ENCODE measurements at places on chromosomes 6 and 20.

DNA sequence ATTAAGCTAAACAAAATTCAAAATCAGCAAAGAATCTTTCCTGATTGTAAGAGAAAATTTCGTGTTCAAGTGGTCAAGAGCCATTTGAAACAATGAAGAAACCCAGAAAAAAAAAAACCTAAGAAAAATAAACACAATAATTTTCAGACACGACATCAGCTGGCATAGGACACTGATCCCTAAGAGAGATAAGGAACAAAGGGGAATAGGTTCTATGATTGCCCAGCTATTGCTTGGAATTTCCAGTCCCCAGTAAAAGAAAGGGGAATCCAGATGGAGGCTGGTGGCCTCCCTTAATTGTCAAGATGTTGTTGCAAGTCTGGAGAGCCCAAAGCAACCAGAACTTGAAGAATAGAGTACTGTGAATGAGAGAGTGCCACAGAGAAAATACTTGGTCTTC, 48.5 kb downstream of the COL12A1 start:
- DNase-seq = no peak

DNA sequence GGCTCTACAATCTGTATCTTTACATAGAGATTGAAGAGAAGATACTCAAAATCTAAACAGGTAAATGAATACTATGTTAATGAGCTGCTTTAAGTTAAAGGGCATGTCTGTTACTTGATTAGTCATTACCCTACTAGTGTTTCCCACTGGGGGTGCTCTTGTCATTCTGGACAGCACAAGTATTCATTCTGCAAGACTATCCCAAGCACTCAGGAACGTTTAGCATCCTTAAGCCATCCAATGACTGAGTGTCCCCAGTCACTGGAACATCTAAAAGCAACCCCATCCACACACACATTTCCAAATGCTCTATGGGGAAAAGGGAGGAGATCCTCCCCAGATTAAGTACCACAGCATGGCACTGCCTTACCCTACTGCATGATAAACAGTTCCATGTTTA, 25.7 kb downstream of the EZR start:
- DNase-seq = peak; percentile 44

- DNase-seq = peak; percentile 99
These were observed at the start of gene TJAP1 for GRCh38 chr6:43477235-43478007. TSS of gene TJAP1 (plus strand) at chr6:43477570. CDS start at chr6:43499002, 21,432 bp downstream.

DNA sequence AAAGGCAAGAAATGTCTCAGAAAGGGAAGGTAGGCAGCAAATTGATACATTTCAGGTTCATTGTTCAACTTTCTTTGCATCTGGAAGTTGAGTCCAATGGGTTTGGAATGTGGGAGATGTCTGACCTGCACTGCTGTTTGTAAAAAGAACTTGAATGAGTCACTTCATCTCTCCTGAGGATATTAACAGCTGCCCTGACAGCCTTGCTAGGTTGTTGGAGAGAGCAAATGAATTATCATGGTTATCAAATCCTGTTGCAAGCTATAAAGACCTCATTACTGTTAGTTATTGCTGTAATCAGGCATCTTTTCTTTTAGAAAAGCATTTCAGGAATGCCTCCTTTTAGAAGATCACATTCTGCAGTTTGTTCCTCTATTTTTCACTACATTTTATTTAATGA, 23.0 kb upstream of the FLRT3 start:
- DNase-seq = no peak

DNA sequence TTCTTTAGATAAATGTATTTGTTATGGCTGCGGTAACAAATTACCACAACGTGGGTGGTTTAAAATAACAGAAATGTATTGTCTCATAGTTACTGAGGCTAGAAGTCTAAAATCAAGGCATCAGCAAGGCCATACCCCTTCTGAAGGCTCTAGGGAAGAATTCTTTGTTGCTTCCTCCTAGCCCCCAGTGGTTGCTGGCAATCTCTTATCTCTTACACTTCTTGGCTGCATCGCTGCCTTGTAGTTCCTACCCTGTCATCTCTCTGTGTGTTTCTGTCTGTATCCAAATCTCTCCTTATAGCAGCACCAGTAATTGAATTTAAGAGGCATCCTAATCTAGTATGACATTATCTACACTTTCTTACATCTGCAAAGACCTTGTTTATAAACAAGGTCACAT, 534.7 kb downstream of the PHF3 start:
- no peak for DNase-seq

DNA sequence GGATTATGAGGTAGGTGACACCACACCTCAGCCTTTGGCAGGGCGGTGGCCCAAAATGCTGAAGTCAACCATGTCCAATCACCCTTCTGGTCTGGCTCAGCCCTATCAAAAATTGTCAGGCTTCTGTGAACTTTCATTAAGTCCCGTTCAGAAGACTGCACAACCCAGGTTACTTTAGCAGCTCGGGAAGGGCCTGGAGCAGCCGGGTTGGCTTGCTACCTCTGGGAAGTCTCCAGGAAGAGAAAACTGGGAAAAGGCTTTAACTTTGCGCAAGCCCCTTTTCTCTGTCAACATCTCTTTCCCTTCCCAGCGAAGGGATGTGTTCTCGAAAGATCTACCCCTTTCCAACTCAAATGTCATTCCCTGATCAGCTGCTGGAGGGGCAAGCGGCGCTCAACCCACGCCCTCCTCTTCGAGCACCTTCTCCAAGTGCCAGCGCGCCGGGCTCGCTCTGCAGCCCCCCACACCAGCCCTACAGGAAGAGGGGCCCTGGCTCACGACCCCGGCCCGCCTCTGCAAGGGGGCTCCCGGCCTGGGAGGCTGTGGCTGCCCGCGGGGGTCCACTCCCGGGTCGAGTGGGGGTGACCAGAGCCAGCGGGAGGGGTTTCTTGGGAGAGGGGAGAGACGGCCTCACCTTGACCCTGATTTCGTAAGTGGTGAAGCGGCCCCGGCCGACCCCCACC, 573 bp downstream of the SNX3 start:
- peak; percentile 19 for DNase-seq

- DNase-seq = no peak
These were observed 22.9 kb upstream of the JAG1 start for GRCh38 chr20:10696650-10697049.

DNA sequence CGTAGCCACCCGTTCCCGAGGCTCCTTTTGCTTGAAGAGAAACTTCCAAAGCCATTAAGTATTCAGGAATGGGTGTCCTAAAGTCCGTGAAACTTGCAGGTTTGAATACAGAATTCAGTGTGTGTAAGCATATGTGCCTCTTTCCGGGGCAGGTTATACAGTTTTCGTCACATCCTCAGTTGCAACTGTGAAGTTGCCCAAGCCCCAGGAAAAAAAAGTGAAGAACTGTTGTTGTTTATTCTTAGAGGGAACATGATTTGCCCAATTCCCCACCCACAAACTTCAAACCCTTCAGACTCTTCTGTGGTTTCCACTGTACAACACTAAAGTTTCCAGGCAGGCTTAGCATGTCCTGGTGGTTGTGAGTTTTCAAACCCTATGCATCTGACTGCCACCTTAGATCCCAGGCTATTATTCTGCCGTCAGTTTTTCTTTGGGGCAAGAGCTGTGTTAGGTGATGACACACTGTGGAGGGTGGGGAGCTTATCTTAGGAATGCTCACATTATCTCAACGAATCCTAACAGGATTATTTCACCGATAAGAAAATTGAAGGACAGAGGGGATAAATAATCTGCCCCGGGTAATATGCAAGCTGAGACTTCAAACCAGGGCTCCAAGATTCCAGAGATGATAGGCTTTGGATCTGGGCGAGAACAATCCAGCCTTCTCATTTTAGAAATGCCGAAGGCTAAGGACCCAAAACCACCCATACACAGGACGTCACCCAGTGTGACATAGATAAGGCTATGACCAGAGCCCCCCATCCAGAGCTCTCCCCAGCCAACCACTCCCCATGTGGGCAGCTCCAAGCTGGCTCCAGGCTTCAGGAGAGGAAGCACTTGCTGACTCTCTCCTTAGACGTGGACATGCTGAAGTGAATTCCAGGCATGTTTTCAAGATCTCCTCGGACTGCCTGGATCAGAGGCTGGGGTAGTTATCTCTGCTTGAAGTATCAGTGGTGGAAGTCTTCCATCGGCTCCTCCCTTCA, 81.7 kb upstream of the AFDN start:
- DNase-seq = no peak

GRCh38 chr6:11449408-11449807, 88.1 kb upstream of the TMEM170B start:
- DNase-seq = no peak

- no peak for DNase-seq
These were observed 21.6 kb downstream of the MOCS3 start for GRCh38 chr20:50980071-50980681.

- peak; percentile 60 for DNase-seq
These were observed 67.2 kb upstream of the RNF24 start for GRCh38 chr20:4082406-4083097.

DNA sequence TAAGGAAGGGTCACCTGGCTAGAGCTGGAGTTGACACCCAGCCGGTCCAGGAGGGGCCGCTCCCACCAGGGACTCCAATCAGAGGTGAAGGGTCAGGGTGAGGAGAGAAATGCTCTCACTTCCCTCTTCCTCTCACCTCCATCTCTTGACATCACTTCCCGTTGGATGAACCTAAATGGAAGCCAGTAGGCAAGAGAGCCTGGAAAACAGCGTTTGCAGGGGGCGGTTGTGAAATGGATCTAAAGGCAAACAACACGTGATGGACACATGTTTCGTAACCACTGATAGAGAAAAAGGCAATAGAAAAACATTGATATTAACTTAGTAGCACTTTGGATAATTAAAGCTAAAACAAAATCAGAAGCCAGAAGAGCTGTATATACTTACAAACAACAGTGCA, 105.6 kb upstream of the FOXA2 start:
- DNase-seq = no peak

DNA sequence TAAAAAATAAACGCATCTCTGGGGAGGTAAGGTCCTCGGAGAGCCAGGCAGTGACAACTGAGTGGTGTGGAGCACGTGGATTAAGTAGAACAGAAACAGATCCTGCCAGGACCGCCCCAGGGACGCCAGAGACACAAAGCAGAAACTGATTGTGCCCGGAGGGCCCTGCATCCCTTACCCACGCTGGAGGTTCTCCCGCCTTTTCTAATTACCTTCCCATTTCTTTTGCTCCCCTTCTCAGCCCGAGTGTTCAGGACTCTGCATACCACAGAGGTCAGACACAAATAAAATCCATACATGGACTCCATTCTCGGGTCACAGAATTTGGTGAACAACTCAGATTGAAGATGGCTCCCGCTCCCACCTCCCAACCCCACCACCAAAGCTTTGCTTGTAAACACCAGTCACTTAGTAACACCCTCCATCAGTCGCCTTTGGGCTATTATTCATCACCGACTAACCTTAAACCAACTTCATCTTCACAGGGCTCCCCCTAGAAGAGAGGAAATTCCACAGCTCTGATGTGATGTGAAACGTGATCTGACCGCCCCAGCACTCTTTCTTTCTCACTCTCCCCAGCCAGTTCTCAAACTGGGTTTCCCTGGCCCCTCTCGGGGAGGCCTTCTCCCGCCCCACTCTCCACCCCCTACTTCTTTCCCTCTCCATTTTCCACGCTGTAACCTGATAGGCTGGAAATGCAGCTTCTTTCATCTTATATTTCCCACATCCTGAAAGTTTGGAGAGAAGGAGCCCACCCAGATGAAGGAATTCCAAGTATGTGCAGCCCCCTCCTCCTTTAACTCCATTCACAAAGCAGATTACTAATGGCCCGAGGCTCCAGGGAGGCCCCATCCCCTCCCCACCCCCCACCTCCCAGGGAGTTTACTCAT, 32.5 kb upstream of the PIM1 start:
- DNase-seq = peak; percentile 30

DNA sequence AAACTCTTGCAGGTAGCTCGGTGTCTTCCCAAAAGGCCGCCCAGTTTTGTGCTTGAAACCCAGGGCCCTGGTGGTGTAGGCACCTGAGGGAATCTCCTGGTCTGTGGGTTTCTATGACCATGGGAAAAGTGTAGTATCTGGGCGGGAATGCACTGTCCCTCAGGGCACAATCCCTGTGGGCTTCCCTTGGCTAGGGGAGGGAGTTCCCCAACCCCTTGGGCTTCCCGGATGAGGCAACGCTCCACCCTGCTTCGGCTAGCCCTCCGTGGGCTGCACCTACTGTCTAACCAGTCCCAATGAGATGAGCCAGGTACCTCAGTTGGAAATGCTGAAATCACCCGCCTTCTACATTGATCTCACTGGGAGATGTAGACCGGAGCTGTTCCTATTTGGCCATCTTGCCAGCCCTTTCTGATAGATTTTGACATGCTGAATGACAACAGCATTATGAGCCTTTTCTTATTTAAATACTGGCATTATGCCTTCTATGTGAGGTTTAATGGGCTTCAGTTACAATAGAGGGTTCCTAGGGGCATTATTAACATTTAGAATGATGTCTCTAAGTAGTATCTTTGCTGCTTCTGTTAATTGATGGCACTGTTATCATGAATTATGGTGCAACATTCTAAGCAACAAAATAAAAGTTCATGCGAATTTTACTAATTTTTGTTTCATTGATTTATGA, 133.7 kb upstream of the FLRT3 start:
- no peak for DNase-seq

DNA sequence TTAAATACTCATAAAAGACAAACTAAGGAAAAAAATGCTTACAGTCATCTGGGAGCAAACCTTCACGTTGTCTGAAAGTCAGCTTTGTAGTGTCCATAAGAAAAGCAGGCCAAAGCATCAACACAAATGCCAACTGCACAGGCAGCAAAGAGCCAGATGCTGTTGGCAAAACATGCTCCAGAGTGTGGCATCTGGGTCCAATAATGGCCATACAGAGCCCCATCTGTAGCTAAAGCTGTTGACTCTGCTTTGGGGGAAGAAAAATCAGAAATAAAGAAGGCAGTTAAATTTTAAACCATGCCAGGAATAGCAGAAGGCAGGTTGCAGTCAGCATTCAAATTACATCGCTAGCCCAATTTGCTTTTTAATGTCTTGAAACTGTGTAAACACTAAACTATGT, 776.3 kb downstream of the EYS start:
- DNase-seq = no peak

GRCh38 chr6:152100183-152100618, 292.7 kb downstream of the ESR1 start:
- DNase-seq = no peak

DNA sequence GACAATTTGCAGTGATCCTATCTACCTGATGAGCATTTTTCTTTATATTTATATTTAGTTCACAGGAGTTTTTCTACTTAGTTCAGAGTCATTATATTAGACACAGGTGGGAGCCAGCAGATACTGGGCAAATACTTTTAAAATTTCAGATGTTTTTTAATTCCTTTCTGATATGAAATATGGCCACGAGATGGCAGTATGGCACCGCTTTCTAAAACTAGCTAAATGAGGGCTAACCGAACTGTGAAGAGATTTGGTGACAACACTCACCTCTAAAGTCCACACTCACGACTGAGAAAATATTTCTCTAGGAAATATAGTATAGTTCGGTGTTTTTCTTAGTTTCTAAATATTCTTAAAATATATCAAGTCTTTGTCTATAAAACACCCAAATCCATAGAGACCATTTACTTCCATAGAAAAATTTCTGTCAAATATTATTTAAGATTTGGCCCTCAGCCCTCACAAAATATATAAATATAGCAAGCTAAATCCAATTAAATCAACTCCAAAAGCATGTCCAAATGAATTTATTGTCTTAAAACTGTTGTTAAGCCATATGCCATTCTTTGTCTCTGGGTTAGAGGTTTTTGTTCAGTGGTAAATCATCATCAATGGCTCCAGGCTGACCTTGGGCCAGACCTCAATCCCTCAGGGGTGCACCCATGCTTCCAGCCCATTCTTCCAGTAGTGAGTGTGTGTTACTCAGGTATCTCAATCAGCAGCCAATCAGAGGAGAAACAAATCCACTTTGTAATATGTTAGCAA, 63.6 kb downstream of the HUS1B start:
- DNase-seq = peak; percentile 75

Measured in CD4-positive, alpha-beta T cell treated with Interleukin-17A for 4 hours (primary cell).